ENCODE measurements at places on chromosomes 7 and 10. TPM values are rescaled to one million over a fixed set of nuclear protein-coding genes. Genes with fewer than 3 reads are reported as not detected.

The MRC1 gene
- total RNA-seq = not detected

The WASHC2A gene
- 12.2 TPM for total RNA-seq

The AGR2 gene
- total RNA-seq = 176 TPM

The ANLN gene
- total RNA-seq = 81.3 TPM

The BTBD16 gene
- total RNA-seq = 0.41 TPM

The AQP1 gene
- 0.37 TPM for total RNA-seq

The ACSL5 gene
- total RNA-seq = 0.32 TPM

The GPR26 gene
- not detected for total RNA-seq

The DPYSL4 gene
- 19.1 TPM for total RNA-seq

The CFTR gene
- total RNA-seq = 0.24 TPM

The CCDC146 gene
- total RNA-seq = 0.41 TPM

The GNG11 gene
- 35.6 TPM for total RNA-seq

The SYCE1 gene
- not detected for total RNA-seq

The TSC22D4 gene
- total RNA-seq = 29.3 TPM

The AGAP5 gene
- total RNA-seq = 1.4 TPM

The GBX1 gene
- total RNA-seq = 0.17 TPM

The IFIT5 gene
- total RNA-seq = 11.3 TPM

The EPO gene
- total RNA-seq = not detected

The CLCN1 gene
- total RNA-seq = 0.06 TPM

The MYO3A gene
- total RNA-seq = not detected

The VGF gene
- 15.1 TPM for total RNA-seq

The COL13A1 gene
- 0.33 TPM for total RNA-seq

The GIMAP6 gene
- not detected for total RNA-seq

The CPA4 gene
- total RNA-seq = 6.8 TPM

The CPEB3 gene
- total RNA-seq = 0.16 TPM

The NEURL1 gene
- total RNA-seq = 0.18 TPM

The ZSCAN25 gene
- 9.1 TPM for total RNA-seq

The FKBP9 gene
- total RNA-seq = 75.7 TPM

The ZFAND2A gene
- 53.6 TPM for total RNA-seq

The PRPS1L1 gene
- total RNA-seq = not detected

The SPDYE9 gene
- total RNA-seq = not detected

The GNAT3 gene
- not detected for total RNA-seq

The PAX4 gene
- total RNA-seq = not detected

The LIPM gene
- total RNA-seq = not detected

The KCND2 gene
- total RNA-seq = not detected

The SCART1 gene
- 0.24 TPM for total RNA-seq

The INMT gene
- not detected for total RNA-seq

The ADAM22 gene
- total RNA-seq = 0.25 TPM

The DNAJC12 gene
- total RNA-seq = 65.1 TPM

The TAF6 gene
- 66.8 TPM for total RNA-seq

The WNT8B gene
- not detected for total RNA-seq

The CNNM1 gene
- 23.8 TPM for total RNA-seq

The HOXA4 gene
- 2.3 TPM for total RNA-seq

The FAM241B gene
- 20.5 TPM for total RNA-seq

The RASA4B gene
- 2.1 TPM for total RNA-seq

The TMEM196 gene
- total RNA-seq = not detected

The ZNF365 gene
- 0.92 TPM for total RNA-seq

The FANK1 gene
- total RNA-seq = 3.0 TPM

The LRRD1 gene
- total RNA-seq = not detected

The TAS2R41 gene
- total RNA-seq = not detected

The C10orf53 gene
- not detected for total RNA-seq

The CYP26C1 gene
- not detected for total RNA-seq

The AKR1B1 gene
- total RNA-seq = 2,714 TPM

The CALHM2 gene
- 5.1 TPM for total RNA-seq

The PON1 gene
- 0.66 TPM for total RNA-seq

The DNAJC30 gene
- 10.2 TPM for total RNA-seq
